Stimulated activated CD8-positive, alpha-beta memory T cell treated with anti-CD3 and anti-CD28 coated beads, Interleukin-4, amount 100 ng/mL, for 1 hour (primary cell): ENCODE measurements at places on chromosomes 11 and 22.

DNA sequence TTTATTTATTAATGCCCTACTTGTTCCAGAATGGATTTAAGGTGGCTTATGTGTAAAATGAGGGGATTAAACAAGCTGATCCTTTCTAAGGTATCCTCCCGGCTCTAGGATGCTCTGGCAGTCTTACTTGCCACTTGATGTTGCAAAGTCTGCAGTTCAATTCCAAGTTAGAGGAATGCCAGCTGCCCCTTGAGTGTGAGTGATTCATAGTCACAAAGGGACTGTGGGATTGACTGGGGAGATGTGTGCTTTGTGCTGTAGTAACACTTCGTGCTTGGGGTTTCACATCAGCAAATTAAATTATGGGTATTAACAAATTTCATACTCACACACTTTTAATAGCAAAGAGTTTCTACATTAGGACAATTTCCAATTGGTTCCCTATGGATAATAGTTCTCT, 550.8 kb upstream of the CADM1 start:
- DNase-seq, result no peak

GRCh38 chr11:57801183-57801485, 39.5 kb downstream of the CTNND1 start:
- no peak for DNase-seq

GRCh38 chr11:128548649-128549255, 38.6 kb downstream of the ETS1 start:
- no peak for DNase-seq

GRCh38 chr22:38325587-38325986, 8.4 kb upstream of the CSNK1E start:
- no peak for DNase-seq

DNA sequence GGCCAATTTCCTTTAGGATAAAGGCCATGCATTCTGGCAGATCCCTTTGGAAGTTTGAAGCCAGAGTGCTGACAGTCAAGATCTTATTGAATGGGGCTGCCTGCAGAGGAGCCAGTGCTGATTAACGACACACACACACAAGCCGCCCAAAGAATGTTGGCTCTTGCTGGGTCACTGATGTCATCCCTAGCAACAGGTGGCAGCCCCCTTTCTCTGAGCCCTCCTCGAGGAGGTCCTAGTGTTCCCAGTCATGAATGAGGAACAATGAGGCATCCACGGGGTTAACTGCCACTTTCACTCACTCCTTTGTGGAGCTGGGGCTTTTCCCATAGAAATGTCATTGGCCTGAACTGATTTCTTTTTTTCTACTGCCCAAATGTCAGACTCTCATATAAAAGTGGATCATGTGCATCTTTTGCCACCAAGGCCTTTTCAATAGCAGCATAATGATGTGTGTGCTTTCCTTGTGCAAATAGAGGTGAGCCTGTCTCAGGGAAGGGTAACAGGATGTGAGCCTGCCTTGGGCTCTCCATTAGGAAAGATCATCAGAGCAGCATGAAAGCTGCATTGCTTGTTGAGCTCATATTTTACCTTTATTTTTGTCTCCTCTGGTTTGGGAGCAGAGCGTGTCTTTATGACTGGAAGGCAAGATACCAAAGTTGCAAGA, 301.8 kb upstream of the MTNR1B start:
- DNase-seq, result no peak

GRCh38 chr11:3905080-3905953, 49.9 kb downstream of the STIM1 start:
- DNase-seq, result peak; percentile 28

DNA sequence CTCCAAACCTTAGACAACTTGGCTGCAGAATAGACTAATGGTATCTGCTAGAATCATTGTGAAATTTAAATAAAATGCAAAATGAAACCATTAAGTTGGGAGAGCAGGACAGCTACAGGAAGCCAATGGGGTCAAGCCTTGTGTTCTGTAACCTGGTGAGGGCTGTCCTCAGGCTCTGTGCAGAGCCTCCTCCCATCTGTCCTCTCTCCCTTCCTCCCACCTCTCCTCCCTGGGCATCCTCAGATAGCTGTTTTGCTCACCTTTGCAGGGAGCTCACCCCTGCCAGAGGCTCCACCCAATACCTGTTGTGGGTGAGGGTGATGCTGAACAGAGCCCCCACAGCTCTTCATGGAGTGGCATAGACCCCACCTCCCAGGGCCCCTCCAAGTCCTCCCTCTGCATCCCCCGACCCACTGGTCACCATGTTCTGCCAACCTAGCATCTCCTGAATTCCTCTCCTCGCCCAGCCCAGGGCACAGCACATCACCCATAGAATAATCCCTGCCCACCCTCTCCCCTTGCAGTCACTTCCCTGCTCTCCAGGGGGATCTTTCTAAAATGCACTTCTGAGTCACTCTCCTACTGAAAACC, 100.3 kb downstream of the PDE2A start:
- no peak for DNase-seq

DNA sequence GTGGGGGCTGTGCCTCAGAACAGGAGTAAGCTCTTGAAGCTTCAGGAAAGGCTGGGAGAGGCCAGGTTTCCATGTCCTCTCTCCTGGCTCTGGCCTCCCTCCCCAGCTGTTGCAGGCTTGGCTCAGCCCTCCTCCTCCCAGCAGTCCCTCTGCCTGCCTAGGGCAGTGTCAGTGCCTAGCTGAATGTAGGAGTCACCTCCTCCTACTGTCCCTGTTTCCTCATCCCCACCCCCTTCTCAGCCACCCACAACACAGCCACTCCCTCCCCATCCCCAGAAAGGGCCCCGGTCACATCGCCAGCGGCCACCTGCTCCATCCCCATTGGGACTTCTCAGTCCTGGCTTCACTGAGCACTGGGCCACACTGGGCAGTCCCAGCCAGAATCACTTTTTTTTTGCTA, 2.9 kb upstream of the FBLN1 start:
- no peak for DNase-seq

GRCh38 chr11:70473186-70473872, 75.0 kb downstream of the CTTN start:
- no peak for DNase-seq

GRCh38 chr11:41461057-41461681, 1.7 kb upstream of the LRRC4C start:
- DNase-seq, result no peak

- DNase-seq, result no peak
Measured at GRCh38 chr11:94586978-94587377, 19.8 kb downstream of the PIWIL4 start.

DNA sequence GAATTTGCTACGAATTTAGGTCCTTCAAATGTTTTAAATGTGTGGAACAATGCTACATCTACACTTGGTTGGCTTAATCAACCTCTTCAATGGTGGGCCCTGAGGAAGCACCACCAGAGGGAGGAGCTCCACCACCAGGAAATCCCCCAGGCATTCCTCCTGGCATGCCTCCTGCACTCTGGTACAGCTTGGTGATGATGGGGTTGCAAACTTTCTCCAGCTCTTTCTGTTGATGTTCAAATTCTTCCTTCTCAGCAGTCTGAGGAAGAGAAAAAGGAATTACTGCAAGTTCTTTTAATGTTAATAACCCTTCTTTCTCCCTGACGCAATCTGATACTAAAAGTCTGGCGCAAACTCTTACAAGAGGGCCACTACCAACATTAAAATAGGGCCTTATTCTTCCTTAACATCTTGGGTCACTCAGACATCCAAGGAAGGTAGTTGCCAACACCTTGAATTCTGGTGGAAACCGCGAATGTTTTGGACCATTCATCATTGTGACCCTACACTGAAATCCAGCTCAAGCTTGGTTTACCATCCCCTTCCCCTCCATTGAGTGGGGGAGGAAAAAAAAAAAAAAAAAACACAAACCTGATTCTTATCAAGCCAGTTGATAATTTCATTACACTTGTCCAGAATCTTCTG, 4.2 kb downstream of the HSPA8 start:
- no peak for DNase-seq

DNA sequence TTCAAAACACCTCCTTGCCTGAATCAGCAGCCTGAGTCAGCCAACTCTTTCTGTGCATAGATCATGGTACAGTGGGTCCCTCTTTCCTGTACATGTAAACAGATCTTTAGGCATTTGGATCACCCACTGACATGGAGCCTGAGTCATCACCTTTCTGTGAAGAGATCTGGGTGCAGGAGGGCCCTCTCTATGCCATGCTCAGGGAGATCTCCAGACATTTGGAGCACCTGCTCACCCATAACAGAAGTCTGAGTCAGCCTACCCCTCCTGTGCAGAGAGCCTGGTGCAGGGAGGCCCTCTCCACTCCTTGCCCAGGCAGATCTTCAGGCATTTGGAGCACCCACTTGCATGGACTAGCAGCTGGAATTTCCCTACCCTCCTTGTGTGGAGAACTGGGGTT, 56.2 kb upstream of the GLYAT start:
- no peak for DNase-seq

- no peak for DNase-seq
Measured at GRCh38 chr11:19808076-19808911, 95.7 kb downstream of the NAV2 start.
